T-helper 22 cell (primary cell): ENCODE measurements at places on chromosomes 6 and 20.

DNA sequence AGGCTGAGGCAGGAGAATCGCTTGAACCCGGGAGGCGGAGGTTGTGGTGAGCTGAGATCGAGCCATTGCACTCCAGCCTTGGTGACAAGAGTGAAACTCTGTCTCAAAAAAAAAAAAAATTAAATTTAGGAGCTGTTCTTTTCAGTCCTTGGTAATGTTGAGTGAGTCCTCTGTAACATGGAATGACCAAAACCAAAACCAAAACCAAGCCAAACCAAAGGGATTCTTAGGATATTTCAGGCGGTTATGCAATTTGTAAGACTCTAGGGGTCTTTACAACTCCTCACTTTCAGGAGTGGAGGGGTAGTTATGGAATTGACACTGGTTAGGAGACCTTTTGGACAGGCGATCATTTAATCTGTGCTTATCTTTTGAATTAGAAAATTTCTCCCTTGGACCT, 15.8 kb downstream of the TIAM2 start:
- DNase-seq: no peak

GRCh38 chr20:33522256-33522820, 32.4 kb downstream of the CBFA2T2 start:
- no peak for DNase-seq

DNA sequence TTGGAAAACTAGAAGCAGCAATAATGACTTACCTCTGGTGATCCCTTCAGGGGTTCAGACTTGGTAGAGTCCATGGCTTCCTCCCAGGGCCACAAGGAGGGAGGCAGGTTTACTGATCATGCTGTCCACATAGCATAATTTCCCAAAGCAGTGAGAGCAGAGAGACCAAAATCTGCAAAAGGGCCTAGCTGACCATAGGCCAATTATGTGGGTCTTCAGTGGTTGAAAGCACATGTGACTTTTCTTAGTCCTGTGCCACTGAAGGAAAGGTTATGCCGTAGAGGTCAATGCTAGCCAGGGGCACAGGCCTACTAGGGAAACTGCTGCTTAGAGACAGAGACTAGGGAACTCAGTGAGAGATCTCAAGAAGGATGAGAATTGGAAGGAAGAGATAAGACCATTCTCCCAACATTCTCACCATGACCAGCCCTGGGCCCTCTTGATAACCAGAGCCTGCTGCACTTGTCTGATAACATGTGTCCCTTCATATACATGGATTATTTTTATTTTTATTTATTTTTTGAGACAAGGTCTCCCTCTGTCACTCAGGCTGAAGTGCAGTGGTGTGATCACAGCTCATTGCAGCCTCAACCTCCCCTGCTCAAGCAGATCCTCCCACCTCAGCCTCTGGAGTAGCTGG, 2.0 kb upstream of the GTPBP2 start:
- no peak for DNase-seq

GRCh38 chr6:167804281-167805013, 22.3 kb upstream of the AFDN start:
- no peak for DNase-seq

GRCh38 chr6:15363523-15364400, 117.9 kb downstream of the JARID2 start:
- DNase-seq: no peak

DNA sequence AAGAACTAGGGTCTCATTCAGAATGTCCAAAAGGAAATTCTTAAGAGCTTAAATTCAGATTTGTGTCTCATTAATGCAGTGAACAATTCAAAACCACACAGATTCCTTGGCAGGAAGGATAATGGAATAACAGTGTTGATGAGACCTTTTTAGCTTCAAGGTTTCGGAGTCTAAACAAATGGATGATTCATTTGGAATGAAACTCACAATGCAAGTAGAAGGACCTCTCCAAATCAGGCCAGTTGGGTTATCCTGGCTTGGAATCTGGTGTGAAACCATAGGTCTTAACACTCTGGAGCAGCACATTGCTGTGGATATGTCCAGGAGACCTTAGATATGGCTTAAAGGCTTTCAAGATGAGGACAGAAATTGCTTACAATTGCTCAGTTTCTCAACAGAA, 44.9 kb downstream of the KCTD20 start:
- DNase-seq: no peak

- DNase-seq: no peak
Measured at GRCh38 chr6:37007340-37008043, 2.0 kb downstream of the FGD2 start.

DNA sequence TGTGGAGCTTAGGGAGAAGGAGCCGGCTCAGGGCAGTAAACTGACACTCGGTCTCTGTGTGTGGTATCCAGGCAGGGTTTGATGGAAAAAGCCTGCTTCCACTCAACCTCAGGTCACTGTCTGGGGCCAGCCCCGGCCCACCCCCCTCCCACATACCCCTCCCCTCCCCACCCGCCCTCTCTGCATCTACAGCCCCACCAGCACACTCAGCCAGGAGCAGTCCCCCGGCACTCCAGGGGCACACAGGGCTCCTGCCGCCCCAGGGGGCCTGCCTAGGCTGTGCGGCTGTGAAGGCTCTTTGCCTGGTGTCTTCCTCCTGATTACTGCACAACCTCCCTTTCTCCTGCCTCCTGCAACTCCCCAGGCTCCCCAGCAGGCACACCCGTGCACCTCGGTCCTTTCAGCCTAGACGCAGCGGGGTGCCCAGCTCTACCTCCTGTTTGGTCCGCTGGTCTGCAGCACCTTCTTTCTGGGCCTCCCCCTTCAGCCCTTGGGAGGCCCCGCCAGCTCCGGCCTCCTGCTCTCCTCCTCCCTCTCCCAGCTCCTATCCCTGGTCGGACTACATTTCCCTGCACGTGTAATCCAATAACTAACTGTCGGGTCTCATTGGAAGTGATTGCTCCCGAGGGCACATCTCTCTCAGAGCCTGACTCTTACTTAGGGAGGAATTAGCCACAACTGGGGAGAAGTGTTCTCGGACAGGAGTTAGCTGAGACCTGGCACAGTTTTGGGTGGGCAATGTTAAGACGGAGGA, 1.3 kb upstream of the FOXF2 start:
- no peak for DNase-seq

DNA sequence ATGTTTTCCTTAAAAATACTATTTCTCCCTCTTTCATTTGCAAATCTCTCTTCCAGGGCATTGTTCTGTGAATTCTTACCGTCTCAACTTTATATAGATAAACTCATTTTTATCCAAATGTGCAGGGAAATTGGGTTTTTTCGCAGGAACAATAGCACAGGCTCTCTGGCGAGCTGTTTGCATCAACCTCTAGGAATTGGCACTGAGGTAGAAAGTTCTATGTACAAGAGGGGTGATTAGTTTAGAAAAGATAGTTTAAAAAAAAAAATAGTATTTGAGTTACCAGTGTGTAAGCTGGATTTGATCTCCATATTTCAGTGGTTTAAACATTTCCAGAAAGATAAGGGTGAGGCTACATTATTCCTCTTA, 129.7 kb upstream of the BTN3A2 start:
- no peak for DNase-seq

DNA sequence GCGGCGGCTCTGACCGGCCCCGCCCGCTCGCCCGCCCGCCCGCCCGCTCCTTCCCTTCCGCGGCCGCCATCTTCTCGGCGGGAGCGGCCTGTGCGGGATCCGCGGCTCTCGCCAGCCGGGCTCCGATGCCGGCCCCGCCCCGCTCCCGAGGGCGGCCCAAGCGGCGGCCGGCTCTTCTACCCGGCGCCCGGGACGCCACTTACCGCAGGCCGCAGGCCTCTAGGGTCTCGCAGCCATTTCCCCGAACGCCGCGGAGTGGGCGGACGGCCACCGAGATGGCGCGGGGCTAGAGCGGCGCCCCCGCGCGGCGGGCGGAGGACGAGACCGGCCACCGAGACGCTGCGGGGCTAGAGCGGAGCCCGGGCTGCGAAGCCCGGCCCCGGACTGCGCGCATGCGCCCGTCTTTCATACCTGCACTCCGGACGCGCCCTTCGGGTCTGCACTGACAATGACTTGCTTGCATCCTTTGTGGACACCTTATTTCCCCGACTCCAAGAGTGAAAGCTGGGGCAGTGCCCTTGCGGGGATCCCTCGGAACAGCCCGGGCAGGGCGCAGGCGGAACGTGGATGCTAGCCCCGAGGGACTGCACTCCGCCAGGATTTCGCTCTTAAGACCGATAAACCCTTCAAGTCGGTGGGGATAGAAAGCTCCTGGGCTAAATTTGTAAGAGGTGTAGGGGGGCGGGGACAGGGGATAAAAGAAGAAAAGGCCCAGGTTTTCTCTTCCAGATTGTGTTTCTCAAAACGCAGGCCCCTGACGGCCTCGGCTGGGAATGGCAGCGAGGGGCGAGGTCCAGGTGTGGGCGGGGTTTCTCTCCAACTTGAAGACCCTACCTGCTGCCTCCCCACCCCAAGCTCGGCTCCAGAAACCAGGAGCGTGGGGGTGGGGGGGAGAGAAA, at the start of gene DIDO1:
TSS of gene DIDO1 (minus strand) at position 277 of the 899 bp plus-strand sequence.
- peak; percentile 79 for DNase-seq

DNA sequence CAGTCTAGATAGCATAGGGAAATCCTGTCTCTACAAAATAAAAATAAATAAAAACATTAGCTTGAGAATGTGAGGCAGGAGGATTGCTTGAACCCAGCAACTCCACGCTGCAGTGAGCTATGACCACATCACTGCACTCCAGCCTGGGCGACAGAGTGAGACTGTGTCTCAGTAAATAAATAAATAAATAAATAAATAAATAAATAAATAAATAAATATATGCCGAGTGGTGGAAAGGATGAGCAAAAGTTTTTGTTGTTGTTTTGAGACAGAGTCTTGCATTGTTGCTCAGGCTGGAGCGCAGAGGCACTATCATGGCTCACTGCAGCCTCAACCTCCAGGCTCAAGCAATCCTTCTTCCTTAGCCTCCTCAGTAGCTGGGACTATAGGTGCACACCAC, 53.4 kb downstream of the TFAP2A start:
- no peak for DNase-seq

GRCh38 chr6:24064106-24064505, 61.9 kb upstream of the NRSN1 start:
- DNase-seq: no peak

GRCh38 chr20:58623579-58624473, 27.3 kb upstream of the STX16 start:
- DNase-seq: no peak

- DNase-seq: no peak
Measured at GRCh38 chr6:168158213-168158979, 79.4 kb upstream of the FRMD1 start.

DNA sequence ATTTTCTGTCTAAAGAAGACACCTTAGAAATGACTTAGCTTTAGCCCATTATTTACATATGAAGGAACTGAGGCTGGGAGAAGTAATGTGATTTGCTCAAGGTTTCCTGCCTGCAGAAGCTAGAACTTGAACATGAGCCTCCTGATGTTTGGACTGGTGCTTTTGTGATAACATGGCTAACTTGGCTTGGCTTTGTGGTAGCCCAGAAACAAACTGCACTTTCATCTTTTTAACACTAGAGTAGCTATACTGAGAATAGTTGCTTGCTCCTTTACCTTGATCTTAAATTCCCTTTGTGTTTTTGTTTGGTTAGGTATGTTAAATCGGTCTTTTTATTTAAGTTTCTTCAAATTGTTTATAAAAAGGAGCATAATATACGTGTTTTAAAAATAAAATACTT, 163.5 kb upstream of the MANEA start:
- DNase-seq: no peak

- no peak for DNase-seq
Measured at GRCh38 chr6:105458551-105458950, 55.7 kb upstream of the PREP start.

DNA sequence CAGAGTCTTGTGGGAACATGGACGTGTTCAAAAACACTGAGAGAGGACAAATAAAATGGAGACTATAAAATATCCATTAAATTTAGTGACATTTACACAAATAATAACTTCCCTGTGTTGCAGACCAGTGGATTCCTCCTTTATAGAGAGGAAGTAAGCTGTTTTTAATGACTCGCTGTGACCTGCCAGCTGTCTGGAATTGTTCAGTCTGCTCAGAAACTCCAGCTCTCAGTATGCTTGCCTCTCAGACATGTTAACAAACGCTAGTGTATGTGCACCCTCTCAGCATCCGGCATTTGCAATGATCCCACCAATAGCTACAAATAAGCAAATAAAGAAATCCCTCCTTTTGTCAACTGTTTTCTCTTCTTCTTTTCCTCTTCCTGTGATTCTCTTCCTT, 158.0 kb upstream of the TCF21 start:
- DNase-seq: no peak
